Hindlimb muscle (tissue), 1 donor: ENCODE measurements at places on chromosomes 1 and 21.

- DNase-seq = no peak
Measured at GRCh38 chr1:70438529-70438928, 27.5 kb downstream of the CTH start.

DNA sequence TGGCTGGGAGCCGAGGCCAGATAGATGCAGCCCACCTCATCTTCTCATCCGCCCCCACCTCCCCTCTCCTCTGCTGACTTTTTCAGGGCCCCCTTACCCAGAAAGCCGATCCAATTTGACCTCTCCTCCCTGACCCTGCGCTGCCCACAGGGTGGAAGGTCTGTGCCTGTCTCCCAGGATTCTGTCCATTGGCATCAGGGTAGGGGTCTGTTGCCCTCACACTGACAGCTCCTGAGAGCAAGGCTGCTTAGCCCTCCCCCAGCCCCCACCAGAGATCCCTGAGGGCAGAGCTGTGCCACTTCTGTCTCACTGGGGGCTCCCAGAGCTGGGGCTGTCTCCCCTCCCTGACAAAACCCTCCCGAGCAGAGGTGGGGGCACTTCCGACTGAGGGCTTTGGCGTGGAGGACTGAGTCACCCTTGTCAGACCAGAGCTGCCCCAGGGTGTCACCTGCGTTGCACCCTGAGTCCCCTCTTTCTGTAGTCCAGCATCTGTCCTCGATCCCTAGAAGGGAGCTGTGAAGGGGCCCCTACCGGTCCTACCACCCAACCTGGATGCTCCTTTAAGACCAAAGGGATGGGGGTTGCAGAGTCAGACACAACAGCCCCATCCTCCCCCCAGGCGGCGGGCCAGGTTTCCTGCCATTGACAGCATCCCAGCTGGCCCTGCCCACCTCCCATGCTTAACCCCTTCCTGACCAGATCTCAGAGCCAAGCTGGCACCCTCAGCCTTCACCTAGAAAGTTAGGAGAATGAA is 2.4 kb upstream of the FAM110D start:
- DNase-seq = no peak

DNA sequence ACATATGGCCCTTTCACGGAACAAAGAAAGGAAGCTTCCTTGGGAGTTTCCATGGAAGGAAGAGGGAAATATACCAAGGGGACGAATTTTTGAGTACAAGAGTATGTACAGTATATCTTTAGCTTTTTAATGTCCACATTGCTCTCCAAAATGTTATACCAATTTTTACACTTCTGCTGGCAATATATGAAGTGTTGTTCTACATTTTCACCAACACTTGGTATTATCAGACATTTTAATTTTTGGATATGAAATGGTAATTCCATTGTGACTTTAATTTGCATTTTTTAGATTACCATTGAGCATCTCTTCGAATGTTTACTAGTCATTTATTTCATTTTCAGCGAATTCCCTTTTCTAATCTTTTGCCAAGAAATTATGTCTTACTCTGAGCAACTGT is 5.5 kb upstream of the VPS45 start:
- DNase-seq = no peak

DNA sequence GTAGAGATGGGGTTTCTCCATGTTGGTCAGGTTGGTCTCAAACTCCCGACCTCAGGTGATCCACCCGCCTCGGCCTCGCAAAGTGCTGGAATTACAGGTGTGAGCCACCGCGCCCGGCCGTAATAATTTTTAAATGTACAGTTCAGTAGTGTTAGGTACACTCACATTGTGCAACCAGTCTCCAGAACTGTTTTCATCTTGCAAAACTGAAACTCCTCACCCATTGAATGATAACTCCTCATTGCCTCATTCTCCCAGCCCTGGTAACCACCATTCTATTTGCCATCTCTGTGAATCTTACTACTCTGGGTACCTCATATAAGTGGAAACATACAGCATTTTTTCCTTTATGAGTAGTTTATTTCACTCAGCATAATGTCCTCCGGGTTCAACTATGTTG is 3.4 kb downstream of the NLRP3 start:
- DNase-seq = no peak

- no peak for DNase-seq
Measured at GRCh38 chr1:3114846-3115245, 45.8 kb downstream of the PRDM16 start.
